ENCODE measurements at places on chromosomes 11 and 22.

DNA sequence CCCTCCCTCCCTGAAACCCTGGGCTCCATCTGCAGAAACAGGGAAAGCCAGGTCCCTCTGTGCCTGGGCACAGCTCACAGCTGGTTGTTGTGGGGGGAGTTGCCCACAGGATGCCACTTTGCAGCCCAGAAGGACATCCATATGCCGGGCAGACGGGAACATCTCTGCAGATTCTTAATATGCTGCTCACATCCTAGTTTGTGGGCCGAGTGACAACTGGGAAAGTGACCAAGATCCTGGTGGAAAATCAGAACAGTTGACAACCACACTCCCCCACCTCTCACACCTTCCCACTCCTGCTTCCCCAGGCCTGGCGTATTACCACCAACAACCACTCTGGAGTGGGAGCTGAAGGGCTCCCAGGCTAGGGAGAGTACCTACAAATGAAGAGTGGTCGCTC, 7.3 kb upstream of the SCGB1A1 start:
- no peak for DNase-seq

DNA sequence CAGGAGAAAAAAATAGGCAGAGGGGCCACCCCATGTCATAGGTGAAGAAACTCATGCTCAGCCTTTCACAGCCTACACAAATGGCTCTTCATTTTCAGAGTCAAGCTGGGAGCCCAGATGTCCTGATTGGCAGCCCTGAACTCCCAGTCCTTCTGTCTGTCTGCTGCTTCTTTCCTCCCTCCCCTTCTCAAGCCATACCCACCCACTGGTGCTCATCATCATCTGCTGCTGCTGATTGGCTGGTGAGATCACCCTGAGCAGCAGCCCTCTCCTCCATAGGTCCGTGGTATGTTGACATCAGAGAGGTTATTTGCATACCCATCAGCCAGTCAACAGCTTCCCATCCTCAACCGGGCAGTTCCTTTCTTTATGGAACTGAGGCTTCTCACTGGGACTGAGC, 46.1 kb upstream of the PRDM11 start:
- DNase-seq, result peak; percentile 46

DNA sequence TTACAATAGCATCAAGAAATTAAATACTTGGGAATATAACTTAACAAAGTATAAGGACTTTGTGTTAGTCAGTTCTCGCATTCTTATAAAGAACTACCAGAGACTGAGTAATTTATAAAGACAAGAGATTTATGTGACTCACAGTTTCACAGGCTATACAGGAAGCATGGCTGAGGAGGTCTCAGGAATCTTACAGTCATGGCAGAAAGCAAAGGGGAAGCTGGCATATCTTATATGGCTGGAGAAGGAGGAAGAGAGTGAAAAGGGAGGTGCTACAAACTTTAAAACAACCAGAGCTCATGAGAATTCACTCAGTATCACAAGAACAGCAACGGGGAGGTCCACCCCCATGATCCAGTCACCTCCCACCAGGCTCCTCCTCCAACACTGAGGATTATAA, 32.0 kb upstream of the CCDC134 start:
- no peak for DNase-seq

GRCh38 chr22:29070490-29070889, 2.3 kb upstream of the KREMEN1 start:
- peak; percentile 2 for DNase-seq

DNA sequence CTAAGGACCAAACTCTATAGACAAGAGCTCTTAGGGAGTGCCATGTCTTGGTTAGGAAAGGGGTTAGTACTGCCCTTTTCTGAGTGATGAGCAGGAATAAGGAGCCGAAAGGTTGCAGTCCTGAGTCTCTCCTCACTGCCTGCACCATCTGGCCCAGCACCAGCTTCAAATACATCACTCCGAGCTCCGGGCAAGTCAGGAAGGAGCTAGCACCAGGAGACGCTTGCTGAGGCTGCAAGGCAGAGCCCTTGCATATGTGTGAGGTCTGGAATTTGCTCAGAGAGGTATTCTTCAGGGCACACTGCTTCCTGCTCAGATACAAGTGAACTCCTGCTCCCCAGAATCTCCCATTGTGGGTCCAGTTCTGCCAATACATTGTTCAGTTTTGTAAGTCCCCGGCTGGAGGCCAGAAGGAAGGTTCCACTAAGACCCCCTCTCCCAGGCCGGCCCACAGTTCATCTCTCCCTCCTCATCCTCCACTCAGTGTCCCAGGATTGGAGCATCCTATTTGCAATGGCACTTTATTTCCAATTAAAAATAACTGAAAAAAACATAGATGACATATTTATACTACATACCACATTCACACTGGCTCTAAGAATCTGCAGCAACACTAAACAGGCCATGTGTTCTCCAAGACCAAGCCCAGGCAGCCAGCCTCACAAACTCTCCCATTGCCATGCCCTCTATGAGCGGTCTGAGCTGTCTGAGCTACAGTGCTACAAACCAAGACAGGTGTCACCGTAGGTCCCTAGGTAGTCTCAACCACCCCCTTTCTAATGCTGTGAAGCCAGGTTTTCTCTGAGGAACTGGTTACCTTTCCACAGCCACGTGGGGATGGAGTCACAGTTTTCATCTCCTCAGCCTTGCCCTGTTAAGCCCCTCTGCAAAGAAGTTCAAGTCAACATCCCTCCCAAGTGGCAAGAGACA, 55.1 kb upstream of the SPATA19 start:
- no peak for DNase-seq

- DNase-seq, result peak; percentile 35
Measured at GRCh38 chr22:30261134-30261533, 5.5 kb downstream of the OSM start.

- DNase-seq, result peak; percentile 91
Measured at GRCh38 chr11:74611369-74611861, 19.0 kb downstream of the POLD3 start.

GRCh38 chr11:35330156-35330889, 89.0 kb downstream of the SLC1A2 start:
- DNase-seq, result no peak

DNA sequence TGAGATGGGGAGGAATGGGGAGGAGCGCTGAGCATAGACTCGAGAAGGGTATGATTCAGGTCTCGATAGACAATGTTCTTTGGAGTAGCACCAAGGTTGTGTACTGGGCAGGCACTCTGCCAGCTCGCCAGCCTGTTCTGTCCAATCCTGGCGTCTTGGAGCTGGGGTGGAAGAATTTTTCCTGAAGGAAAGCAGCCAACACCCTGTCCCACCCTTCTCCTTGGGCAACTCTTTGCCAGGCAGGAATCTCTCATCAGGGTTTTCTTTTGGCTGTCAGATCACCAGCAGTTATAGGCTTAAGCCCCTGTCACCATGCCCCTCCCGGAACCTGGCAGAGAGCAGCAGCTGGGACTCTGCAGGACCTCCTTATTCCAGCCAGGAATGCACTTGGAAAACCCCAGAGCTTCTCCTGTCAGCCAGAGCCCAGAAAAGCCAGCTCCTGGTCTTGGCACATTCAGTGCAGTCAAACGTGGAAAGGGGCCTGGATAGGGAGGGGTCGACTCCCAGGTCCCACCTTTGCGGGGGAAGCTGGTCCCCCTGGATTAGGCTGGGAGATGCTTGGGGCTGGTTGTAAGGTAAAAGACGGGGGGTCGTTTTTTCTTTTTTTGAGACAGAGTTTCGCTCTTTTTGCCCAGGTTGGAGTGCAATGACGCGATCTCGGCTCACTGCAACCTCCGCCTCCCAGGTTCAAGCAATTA, 14.4 kb upstream of the SPTBN2 start:
- no peak for DNase-seq

DNA sequence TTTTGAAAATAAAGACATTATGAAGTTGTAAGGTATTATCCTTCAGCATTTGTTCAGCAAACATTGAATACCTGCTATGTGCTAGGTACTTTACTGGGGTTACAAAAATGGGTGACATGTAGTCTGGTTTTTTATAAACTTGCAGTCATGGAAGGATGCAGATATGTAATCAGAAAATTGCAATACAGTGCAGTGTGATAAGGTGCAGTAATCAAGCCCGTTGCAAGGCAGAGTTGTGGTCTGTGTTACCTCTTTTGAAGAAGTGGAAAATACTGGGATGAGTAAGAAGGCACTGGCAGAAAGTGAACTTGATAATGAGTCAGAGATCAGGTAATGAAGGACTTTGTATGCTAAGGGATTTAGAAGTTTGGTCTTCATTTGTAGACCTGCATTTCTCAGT, 8.1 kb downstream of the FBXO7 start:
- DNase-seq, result no peak

GRCh38 chr11:86955361-86956120, at the start of gene FZD4:
FZD4 (minus strand) TSS chr11:86955395; CDS start chr11:86955085, 310 bp downstream.
- DNase-seq, result peak; percentile 97

GRCh38 chr11:613369-613968, 2.3 kb downstream of the IRF7 start:
- peak; percentile 97 for DNase-seq

GRCh38 chr11:34105957-34106504, 602 bp downstream of the NAT10 start:
- DNase-seq, result no peak

GRCh38 chr11:8055091-8055835, 25.7 kb upstream of the TUB start:
- no peak for DNase-seq

DNA sequence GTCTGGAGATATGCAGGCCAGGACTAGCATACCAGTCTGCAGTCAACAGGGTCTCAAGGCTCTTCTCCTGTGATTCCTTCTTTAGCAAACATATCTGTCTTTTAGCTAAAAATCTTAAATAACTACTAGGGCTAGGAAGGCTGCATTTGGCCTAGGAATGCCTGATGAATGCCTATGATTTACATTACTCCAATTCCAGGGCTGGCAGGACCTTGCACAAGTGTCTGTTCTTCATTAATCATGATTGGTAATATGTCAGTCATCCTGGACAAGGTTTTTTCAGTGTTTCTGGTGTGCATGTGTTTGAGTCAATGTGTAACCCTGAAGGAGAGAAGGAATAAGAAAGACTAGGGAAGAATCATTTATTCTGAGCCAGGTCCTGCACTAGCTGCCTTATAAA, 280.5 kb upstream of the NARS2 start:
- no peak for DNase-seq

- DNase-seq, result no peak
Measured at GRCh38 chr22:38989466-38989865, 7.3 kb downstream of the APOBEC3B start.

Data from DMS53 (cell line).